NCI-H774 (cell line): ENCODE measurements at places on chromosomes 5 and 9.

GRCh38 chr9:112351184-112351583 lies 17.8 kb upstream of the PTBP3 start:
- no peak for DNase-seq

DNA sequence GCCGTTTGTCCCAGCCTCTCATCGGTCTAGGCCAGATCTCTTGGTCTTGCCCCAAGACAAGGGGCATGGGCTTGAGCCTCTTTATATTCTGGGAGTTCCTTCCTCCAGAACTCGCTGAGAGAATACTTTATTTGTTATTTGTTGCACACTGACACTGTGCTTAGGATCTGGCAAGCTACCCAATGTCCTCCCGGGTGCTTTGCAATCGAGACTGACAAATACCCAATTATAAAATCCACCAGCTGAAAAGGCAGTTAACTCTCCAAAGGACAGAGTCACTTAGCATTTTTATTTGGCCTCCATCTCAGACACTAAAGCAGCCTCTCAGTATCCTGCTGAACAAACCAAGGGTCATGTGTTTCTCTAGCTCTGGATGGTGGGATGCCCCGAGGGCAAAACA lies 500.2 kb upstream of the DAP start:
- DNase-seq, result no peak

- DNase-seq, result no peak
Measured at GRCh38 chr5:1517838-1518237, 5.9 kb downstream of the LPCAT1 start.

- DNase-seq, result no peak
Measured at GRCh38 chr5:41925555-41925951, 472 bp downstream of the FBXO4 start.

- no peak for DNase-seq
Measured at GRCh38 chr5:76514292-76514691, 108.9 kb downstream of the F2RL2 start.

GRCh38 chr5:71732011-71732410 lies 12.9 kb downstream of the CARTPT start:
- no peak for DNase-seq

DNA sequence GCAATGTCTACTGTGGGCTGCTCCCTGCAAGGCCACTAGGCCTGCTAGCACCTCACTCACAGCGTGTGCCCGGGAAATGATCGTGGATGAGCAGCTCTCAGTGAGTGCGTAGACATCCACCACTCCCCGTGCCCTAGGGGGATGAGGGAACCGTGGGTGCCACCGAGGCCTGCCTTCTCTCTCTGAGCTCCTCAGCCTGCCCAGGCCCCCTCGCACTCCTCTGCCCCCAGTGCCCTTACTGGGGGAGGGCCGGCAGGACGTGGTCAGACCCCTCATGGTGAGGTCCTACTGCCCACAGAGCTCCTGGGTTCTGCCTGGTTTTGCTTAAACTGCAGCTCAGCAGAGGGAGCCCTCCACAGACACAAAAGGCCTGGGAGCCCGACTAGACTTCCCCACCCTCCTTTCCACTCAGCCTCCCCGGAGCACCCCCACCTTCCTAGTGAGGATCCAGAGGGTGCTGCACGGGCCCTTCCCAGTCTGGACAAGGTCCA lies 220.0 kb downstream of the CACNA1B start:
- no peak for DNase-seq

GRCh38 chr5:111277061-111277460 lies 52.9 kb downstream of the CAMK4 start:
- no peak for DNase-seq

DNA sequence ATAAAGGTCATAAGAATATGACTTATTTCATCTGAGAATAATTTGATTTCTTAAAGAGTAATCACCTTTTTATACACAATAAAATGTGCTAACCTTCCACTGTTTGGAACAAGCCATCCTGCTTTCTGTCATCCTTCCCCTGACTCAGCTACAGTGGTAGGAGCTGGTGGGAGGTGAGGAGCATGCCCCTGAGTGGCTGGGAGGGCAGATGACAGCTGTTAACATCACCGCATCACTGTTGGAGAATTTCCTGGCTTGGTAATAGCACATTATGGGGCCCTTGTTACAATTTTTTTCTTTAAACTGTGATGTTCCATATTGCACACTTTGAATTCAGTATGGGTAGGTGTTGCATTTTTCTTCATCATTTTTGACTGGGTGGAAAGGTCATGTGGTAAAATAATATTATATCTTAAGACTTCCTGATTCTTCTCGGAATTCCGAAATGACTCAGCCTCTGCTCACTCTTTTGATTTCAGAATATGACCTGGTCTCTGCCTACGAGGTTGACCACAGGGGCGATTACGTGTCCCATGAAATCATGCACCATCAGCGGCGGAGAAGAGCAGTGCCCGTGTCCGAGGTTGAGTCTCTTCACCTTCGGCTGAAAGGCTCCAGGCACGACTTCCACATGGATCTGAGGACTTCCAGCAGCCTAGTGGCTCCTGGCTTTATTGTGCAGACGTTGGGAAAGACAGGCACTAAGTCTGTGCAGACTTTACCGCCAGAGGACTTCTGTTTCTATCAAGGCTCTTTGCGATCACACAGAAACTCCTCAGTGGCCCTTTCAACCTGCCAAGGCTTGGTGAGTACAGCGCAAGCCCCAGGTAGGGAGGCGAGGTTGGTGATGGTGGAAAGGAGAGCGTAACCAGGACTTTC lies 5.8 kb downstream of the ADAMTS16 start:
- no peak for DNase-seq

DNA sequence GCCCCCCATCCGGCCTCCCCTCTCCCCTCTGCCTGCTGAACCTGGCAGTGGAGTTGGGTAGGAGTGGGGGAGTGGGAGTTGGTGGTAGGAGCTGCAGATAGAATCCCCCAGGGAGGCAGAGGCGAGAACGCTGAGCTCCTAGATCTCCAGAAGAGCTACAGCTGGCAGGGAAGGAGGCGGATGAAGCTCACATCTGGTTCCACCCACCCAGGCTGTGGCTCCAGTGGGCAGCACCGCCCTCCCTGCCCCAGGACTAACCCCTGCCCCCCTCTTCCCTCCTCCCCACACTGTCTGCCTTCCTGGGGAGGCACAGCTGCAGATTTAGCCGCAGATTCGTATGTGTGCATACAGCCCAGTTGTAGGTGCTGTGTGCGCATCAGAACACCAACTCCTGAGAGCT lies 34.2 kb downstream of the C9orf50 start:
- DNase-seq, result no peak

DNA sequence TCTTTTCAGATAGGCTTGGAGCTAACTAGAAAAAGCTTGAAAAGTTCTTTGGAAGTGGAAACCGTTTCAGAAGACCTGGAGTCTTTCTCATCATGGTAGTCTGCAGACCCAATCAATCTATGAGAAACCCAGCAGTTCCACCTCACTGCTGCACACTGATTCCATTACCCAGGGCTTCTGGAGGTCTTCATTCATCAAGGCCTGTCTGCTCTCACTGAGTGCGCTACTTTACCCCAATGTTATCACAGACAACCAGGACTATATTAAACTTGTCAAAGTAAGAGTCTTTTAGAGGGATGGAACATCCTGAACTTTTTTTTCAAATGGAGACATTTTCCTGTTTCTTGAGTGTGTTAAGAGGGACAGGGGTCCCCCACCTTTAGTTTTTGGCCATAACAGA lies 93.1 kb downstream of the BOD1 start:
- no peak for DNase-seq

GRCh38 chr9:16252616-16253015 lies 617.9 kb downstream of the BNC2 start:
- no peak for DNase-seq

DNA sequence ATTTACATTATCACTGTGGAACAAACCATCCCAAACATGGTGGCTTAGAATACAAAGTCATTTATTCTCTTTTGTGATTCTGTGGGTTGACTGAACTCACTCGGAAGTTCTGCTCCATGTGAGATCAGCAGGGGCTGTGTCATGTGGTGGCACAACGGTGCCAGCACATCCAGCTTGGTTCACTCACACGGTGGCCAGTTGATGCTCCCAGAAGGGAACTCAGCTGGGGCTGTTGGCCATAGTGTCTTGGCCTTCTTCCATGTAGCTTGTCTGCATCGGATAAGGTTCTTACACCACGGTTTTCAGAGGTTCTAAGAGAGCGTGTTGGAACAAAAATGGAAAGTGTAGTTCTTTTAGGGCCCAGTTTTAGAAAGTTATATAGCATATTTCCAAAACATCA lies 312.7 kb downstream of the DMRT2 start:
- DNase-seq, result no peak

DNA sequence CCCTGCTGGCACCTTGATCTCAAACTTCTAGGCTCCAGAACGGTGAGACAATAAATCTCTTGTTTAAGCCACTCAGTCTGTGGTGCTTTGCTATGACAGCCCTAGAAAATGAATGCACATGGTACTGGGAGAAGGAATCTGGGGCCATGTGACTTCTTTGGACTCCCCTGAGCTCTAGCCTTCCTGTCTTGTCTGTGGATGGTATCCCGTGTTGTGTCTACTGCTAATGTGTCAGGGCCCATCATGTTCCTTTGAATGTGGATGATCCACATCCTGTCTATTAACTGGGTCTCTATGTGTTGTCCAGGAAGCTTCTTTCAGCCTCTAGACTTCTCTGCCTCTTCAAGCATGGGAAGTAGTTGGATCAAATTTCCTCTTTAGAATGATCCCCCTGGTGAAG lies 25.1 kb downstream of the IL7R start:
- DNase-seq, result no peak
